Thyroid gland (tissue), 4 donors: ENCODE measurements at places on chromosomes 4 and X. TPM values are rescaled to one million over a fixed set of nuclear protein-coding genes. Genes with fewer than 3 reads are reported as not detected.

DNA sequence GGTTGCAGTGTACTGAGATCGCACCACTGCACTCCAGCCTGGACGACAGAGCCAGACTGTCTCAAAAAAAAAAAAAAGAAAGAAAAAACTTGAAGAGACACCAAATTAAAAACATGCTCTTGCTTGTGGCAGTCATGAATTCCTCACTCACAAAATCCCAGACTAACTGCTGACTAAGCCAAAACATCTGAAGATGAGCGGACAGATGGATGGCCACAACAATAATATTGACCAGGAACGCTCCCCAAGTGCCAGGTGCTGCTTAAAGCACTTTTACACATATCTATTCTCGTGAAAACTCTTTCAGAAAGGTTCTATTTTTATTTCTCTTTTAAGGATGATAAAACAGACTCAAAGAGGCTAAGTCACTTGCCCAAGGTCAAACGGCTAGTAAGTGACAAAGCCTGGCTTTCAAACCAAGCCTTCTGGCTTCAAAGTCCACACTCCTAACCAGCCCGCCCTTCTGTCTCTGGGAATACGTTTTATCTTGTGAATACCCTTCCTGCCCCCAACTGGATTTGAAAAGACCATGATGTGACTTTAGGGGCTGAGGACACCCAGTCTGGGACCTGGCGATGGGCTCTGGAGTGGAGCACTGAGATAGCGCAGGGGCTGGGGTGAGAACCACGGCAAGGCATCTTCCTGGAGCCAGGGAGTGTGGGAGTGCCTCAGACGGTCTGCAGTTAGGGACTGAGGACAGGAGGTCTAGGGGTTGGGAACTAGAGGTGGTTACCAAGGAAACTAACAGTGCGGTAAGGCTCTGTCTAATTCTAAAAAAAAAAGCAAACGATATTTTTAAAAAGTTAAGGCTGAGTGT lies 9.5 kb upstream of the CXCR3 start:
- DNase-seq, result no peak

DNA sequence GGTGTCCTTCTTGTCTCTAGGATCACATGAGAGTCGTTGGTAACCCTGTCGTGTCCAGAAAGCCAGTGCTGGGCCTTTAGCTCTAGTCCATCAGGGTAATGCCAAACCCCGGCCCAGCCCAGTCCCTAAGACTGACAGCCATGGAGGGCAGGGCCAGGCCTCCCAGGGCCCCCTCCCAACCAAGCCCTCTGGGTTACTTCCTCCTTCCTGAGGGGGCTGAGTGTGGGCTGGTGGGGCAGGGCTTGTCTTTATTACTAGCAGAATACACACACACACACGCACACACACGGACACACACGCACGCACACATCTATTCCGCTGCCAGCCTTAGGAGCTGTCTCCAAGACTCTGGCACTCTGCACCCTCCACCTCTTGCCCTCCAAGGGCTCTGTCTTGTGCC lies 35.6 kb upstream of the CDKN2AIP start:
- no peak for DNase-seq

DNA sequence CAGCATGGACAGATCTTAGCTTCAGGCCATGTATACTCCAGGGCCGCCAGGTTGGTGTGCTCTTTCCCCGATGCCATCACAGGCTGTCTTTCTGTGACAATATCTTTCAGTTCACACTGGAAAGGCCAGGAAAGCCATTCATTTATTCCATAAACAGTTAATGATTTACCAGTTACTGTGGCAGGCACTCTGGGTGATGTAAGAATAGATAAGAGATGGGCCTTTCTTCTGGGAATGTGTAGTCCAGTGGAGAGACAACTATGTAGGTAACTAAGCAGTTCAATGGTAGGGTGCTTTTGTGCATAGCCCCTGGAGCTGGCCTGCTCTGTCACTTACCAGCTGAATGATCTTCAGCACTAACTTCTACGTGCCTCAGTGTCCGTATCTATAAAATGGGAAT lies 46.3 kb upstream of the LEF1 start:
- DNase-seq, result no peak

- no peak for DNase-seq
Measured at GRCh38 chrX:19897091-19897490, 9.7 kb upstream of the SH3KBP1 start.

DNA sequence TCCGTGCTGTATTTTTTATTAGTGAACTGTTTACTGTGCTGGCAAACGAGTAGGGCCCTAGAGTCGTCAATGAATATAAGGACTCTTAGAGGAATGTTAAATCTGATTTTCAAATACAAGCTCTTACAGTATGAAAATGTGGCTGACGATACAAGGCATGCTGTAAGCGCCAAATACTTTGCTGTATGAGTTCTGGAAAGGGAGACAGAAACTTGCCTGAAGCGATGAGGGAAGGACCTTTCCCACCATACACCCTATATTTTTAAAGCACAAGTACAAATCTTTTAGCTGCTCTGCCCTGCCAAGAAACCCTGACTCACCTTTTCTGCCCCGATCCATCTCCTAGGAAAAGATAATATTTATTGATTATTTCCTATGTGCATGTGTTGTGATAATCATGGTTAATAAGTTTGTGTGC lies 15.7 kb upstream of the RUFY3 start:
- no peak for DNase-seq

The TRAM1L1 gene
- total RNA-seq, result 2.9 TPM

The DMP1 gene
- not detected for total RNA-seq

The SMARCAD1 gene
- 35.1 TPM for total RNA-seq
